ENCODE measurements at places on chromosomes 1 and 21.

DNA sequence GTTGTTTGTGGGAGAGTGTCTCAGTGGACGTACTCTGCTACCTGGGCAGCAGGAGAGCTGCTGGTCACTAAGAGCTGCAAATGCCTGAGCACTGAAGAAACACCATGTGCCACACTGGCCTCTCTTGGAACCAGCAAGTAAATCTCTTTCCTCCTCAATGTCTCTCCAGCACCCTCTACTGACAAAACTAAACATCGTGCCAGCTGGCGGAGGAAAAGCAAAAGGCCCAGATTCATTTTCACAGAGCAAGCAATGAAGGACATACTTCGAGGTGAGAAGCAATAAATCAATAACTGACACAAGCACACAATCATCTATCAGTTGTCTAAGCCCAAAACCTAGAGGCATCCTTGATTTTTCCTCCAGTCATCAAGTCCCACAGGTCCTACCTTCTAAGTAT lies 78.1 kb downstream of the RERE start:
- no peak for DNase-seq

- DNase-seq = no peak
Measured at GRCh38 chr1:158864595-158864994, 33.4 kb downstream of the MNDA start.

DNA sequence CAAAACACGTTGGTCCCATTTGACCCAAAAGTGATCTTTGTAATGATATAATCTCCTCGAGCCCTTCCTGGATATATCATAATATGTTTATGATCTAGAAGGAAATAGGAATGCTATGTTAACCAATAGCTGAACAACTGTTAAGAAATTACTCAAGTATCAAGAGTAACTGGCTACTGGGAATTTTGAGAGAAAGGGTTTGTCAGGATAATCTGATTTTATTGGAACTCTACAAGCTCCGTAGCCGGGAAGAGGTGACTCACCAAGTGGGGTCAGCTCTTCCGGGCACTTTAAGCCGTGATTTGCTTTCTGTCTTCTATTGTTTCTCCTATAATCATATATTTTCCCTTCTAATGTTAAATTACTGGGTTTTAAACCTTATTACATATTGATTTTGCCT lies 250.5 kb upstream of the POGK start:
- DNase-seq = no peak

GRCh38 chr1:55035904-55036303 lies 3.4 kb upstream of the PCSK9 start:
- DNase-seq = no peak

- no peak for DNase-seq
Measured at GRCh38 chr1:160717306-160717705, 5.7 kb upstream of the CD48 start.

GRCh38 chr1:63688302-63688890 lies 85.4 kb upstream of the ROR1 start:
- no peak for DNase-seq

GRCh38 chr1:3763351-3764125 lies 9.0 kb upstream of the SMIM1 start:
- no peak for DNase-seq

DNA sequence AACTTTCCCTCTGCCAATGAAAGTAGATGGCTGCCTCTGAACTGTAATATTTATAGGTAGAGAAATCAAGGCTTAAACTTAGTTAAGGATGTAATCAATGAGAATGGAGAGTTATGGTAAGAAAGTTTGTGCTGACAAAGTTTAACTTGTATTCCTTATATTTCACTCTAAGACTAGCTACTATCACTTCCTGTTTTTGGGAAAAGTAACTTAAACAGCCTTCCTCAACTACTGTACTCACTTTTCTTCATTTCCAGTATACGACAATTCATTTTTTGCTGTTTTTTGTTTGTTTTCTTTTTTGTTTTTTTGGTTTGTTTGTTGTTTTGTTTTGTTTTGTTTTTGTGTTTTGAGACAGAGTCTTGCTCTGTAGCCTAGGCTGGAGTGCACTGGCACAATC lies 3.7 kb downstream of the RGS18 start:
- no peak for DNase-seq
